ENCODE measurements at places on chromosomes 2 and 18.
A peak's percentile ranks its signal among the peaks of the same experiment; 100 is the strongest.

- no peak for DNase-seq
Observed at GRCh38 chr2:215839816-215840215, 173.5 kb downstream of the MREG start.

GRCh38 chr2:2767837-2768236 lies 436.8 kb upstream of the MYT1L start:
- no peak for DNase-seq

DNA sequence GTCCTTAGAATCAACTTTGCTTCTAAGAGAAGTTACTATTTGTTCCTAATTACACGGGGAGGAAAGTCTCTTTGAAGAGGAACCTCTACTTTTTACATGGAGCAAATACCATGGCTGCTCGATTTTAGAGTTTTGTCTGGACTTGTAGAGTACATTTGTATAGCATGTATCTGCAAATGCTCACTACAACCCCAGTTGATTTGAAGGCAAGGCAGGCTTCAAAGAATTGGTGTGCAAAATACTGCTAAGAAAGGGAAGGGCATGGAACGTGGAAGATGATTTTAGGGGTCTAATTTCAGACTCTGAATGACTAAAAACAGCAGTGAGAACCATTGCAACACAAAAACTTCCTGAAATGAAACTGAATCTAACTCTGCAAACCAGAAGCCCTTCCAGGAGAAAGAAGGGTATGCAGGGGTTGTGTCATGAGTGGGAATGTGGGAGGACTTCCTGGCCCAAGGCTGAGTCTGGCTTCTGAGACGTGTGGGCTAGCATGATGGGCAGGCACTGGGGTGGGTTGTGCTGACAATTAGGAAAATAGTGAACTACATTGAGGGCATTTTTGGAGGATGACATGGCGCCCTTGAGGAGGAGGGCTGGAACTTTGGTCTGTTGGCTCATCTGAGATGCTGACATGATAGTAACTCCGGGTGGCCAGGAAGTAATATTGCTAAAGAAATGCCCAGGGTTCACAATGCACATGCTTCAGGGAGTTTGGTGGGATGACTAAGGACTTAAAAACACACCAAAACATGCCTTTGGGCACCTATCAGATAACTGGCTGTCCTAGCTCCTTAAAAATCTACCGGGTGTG lies 18.9 kb upstream of the IL1R2 start:
- DNase-seq, result peak; percentile 95

GRCh38 chr18:35778850-35779627 lies 193.4 kb upstream of the RMP24 start:
- DNase-seq, result no peak

DNA sequence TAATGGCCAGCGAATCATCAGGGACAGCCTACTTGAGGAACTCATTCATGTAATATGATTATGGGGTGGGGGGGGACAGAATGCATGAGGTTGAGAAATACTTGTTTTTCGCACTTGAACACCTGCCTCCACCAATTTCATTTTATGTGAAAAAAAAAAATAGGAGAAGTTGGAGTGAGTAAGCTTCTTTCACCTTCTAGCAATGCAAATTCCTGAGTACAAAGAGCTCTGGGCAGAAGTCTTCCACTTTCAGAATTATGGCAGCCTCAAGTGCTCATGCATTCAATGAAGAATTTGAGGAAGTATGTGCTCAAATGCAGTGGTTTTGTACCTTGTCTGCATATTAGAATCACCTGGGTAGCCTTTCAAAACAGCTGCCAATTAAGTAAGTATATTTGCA lies 40.1 kb upstream of the GPD2 start:
- no peak for DNase-seq

GRCh38 chr2:58664523-58665151 lies 423.5 kb upstream of the FANCL start:
- DNase-seq, result no peak

GRCh38 chr2:177832611-177833433 lies 239.8 kb downstream of the PDE11A start:
- DNase-seq, result no peak

DNA sequence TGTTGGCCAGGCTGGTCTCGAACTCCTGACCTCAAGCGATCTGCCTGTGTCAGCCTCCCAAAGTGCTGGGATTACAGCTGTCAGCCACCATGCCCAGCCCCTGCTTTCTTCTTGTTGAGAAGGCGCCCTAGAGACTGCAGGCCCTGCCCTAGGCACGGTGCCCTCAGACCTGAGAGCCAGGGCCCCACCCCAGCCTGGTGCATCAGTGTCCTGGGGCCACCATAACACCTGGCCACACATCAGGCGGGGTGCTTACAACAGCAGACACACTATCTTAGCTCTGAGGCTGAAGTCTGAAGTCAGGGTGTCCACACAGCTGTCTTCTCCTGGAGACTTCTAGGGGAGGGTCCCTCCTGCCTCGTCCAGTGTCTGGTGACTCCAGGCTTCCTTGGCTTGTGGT lies 120.6 kb downstream of the NDUFA10 start:
- DNase-seq, result no peak

DNA sequence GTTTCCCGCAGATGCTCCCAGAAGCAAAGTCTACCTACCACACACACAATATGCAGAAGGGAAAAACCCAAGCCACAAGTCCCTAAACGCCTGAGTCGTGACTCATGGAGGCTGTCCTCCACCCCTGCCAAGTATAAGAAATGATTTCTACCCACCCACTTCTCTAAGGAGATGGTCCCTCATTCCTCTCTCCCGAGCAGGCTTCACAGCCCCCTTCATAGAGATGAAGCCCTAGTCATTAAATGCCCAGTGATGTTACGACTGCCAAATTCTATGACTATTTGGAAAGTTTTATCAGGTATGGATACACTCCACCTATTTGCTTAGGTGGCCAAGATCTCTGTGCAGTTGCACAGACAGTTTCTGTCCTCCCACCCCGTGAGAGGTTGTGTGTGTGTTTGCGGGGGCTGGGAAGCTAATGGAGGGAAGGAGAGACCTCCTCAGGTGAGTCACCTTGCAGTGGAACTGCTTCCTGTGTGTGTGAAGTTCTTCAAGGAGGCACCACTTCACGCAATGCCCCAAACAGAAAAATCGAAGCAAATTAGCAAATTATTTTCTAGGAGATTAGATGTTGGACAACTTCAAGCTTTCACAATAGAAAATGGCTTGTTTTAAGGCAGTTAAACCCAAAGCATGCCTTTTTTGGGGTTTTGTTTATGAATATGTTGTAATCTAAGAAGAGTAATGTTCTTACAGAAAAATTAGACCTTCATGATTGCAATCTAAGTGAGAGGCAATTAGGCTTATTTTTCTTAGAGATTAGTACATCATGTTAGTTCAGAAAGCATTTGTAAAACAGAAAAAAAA lies 175.2 kb downstream of the TGIF1 start:
- peak; percentile 97 for DNase-seq

DNA sequence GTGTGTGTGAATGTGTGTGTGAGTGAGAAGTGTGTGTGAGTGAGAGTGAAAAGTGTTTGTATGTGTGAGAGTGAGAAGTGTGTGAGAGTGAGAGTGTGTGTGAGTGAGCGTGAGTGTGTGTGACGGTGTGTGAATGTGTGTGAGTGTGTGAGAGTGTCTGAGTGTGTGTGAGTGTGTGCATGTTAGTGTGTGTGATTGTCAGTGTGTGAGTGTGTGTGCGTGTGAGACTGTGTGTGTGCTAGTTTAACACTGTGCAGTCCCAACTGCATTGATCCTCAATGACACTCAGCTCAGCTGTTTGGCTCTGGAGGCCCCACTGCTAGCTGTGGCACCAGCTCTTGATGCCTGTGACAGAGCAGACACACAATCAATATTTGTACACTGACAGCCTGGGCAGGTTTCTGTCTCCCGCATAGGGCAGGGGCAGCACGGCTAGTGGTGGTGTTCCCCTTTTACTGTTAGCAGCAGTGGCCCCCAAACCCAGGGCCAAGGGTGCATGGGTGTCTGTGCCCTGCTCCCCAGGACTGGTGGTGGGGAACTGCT lies 135.0 kb downstream of the INHBB start:
- DNase-seq, result no peak

- no peak for DNase-seq
Observed at GRCh38 chr18:45175511-45175910, 439.8 kb upstream of the SLC14A2 start.

GRCh38 chr2:116585669-116586327 lies 1228.7 kb upstream of the DDX18 start:
- no peak for DNase-seq

DNA sequence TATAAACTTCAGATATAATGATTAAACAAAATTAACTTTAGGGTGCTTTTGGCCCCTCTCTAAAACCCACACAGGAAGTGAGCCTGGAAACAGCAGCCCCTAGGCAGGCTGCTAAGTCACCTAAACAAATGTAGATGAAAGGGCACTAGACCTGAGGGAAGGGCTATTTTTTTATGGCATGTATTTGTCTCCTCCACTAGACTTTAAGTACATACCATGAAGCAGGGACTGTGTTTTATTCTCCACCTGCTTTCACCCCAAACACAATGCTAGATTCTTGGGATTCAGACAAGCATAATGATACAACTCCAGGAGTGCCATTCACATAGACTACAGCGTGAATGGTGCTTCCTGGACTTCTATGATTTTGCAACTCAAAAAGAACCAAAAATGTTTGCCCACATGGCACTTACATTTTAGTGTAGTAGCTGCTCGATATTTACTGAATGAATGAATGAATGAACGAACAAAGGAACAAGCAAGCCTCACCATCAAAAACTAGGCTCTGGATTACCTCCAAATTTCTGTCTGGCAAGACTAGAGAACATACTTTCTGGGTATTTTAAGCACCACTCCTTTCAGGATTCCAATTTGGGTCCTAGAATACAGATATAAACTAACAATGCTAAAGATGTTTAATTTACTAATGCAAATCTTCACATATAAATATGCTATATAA lies 10.1 kb downstream of the ATAD2B start:
- DNase-seq, result no peak

GRCh38 chr18:46315161-46315560 lies 211.0 kb downstream of the HAUS1 start:
- no peak for DNase-seq

DNA sequence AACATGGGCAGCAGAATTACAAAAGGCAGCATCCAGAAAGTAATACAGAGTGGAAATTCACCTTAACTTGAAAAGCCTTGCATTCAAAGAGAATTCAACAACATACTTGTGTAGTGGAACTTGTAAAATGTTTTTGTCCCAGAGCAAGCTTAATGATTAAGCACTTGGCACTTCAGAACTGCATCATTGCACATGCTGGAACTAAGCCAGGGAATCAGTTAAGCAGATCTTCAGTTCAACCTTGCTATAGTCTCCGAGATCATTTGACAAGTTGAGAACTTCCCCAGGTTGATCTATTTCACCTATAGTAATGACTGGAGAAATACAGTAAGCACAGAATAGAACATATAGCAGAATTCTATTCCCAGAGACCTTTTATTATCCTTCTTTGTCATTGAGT lies 1337.2 kb upstream of the NXPH2 start:
- DNase-seq, result no peak

GRCh38 chr18:65227970-65228369 lies 522.8 kb upstream of the CDH7 start:
- no peak for DNase-seq

GRCh38 chr2:180161415-180161814 lies 154.3 kb upstream of the CWC22 start:
- no peak for DNase-seq
